Activated CD8-positive, alpha-beta memory T cell treated with anti-CD3 and anti-CD28 coated beads, Interleukin-2, amount 50 U/mL, for 4 hours (primary cell): ENCODE measurements at places on chromosomes 16 and 17.

- DNase-seq = no peak
These were observed 5.2 kb upstream of the PKMYT1 start for GRCh38 chr16:2985462-2985861.

DNA sequence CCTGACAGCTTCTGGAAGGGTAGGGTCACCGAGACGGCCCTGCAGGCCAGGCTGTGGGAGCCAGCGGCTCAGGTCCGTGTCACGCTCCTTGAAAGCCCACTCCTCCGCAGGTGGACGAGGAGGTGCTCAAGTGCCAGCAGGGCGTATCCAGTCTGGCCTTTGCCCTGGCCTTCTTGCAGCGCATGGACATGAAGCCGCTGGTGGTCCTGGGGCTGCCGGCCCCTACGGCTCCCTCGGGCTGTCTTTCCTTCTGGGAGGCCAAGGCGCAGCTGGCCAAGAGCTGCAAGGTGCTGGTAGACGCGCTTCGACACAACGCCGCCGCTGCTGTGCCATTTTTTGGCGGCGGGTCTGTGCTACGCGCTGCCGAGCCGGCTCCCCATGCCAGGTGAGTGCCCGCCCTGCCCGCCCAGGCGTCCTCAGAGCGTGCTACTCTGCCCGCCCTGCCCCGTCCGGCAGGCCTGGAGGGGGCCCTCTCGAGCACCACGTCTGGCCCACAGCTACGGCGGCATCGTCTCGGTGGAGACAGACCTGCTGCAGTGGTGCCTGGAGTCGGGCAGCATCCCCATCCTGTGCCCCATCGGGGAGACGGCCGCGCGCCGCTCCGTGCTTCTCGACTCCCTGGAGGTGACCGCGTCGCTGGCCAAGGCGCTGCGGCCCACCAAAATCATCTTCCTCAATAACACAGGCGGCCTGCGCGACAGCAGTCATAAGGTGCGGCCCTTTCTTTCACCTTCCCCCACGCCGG, 1.3 kb downstream of the NAGS start:
- peak; percentile 36 for DNase-seq

- DNase-seq = no peak
These were observed 120.9 kb upstream of the CDC42EP4 start for GRCh38 chr17:73432624-73433190.

DNA sequence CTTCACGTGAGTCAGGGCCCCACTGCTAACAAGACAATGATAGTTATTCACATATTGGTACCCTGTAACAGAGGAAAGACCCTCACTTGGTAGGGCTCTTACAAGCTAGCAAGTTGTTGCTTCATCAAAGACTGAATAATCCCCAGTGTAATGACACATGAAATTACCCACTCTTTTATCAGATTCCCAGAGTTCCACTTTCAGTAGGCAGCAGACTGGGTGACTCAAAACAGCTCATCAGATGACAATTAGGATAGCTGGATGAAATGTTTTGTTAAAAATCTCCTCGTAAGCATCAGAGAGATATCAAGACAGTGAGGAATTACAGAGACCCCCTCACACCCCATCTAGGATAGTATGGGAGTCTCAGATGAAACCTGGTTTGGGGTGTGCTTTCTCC, 6.8 kb upstream of the OR1E2 start:
- DNase-seq = no peak

GRCh38 chr17:57050306-57050705, 34.7 kb upstream of the AKAP1 start:
- DNase-seq = no peak

GRCh38 chr17:79205688-79206205, 131.1 kb downstream of the ENGASE start:
- no peak for DNase-seq

DNA sequence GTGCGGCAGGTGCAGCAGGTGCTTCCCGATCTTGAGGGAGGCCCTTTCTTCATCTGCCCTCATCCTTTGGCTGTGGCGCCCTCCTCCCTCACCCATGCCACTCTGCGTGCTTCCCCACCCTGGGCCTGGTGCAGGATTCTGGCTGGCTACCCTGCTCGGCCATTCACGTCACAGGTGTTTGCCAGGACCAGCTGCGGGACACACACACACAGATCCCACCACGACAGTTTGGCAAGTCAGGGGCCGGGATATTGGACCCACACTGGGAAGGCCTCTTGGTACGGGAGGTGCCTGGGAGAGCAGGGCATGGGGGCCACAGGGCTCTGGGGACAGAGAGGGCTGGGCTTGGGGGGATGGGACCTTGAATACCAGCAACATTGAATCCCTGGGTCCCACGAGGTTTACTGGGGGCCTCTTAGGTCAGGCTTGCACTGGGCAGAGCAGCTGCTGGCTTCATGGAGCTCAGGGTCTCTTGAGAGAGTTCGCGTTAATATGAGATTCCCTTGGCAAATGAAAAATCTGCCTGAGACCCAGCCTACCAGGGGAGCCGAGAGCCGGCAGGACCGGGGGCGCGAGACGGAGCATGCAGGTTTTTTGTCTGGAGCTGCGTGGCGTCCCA, 15.1 kb downstream of the ADCY7 start:
- DNase-seq = no peak

DNA sequence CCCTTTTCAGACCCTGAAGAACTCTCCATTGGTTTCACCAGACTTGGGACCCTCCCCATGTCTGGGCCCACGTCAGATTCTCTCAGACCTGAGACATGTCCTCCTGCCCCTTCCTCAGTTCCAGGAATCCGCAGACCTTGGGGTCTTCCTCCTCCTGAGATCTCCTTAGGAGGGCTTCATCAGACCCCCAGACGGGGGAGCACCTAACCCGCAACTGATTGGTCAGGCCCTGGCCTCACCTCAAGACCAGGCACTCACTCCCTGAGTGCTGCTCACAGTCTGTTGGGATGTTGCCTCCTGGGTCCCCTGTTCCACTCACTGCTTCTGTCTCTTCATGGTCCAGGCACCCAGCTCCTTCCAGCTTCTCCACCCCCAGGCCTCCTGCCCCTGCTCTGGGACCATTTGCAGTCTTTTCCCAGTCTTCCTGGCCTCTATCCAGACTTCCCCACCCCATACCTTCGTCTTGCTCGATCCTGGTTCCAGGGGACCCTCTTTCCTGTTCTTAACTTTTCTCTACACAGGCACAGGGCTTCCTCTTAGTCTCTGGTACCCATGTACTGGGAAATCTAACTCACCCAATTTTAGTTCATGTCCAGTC, 1.2 kb downstream of the GID4 start:
- DNase-seq = no peak

DNA sequence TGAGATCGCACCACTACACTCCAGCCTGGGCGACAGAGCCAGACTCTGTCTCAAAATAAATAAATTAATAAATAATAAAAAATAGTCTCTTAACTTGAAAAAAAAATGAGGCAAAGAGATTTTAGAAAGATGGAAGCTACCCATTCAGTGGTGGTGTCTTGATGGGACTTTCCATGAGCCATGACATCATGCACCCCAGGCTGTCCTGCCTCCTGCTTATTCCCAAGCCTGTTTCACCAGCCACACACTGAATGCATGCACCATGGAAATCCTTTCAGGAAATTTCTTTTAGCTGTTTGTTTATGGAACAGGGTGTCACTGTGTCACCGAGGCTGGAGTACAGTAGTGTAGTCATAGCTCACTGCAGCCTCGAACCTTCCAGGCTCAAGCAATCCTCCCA, 8.9 kb upstream of the DLX3 start:
- no peak for DNase-seq

DNA sequence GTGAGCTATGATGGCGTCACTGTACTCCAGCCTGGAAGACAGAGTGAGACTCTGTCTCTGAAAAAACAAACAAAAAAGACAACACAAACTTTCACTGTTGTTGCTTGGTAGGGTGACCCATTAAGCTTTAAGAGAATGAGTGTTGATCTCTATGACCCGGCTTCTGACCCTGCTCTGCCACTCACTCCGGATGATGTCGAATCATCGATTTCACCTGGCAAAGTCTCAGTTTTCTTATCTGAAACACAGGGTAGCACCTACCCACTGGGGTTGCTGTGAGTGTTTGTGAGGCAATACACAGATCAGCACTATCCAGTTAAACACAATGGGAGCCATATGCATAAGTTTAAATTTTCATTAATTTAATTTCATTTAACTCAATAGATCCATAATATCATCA, 20.6 kb upstream of the IRF8 start:
- no peak for DNase-seq

GRCh38 chr16:71351558-71351901, 7.0 kb upstream of the CALB2 start:
- no peak for DNase-seq

GRCh38 chr17:44363613-44364159, at the start of gene FAM171A2:
FAM171A2 (minus strand) TSS chr17:44363853; CDS start chr17:44363714, 139 bp downstream.
- DNase-seq = peak; percentile 71

GRCh38 chr17:61352781-61353491, 46.7 kb upstream of the TBX2 start:
- DNase-seq = no peak

DNA sequence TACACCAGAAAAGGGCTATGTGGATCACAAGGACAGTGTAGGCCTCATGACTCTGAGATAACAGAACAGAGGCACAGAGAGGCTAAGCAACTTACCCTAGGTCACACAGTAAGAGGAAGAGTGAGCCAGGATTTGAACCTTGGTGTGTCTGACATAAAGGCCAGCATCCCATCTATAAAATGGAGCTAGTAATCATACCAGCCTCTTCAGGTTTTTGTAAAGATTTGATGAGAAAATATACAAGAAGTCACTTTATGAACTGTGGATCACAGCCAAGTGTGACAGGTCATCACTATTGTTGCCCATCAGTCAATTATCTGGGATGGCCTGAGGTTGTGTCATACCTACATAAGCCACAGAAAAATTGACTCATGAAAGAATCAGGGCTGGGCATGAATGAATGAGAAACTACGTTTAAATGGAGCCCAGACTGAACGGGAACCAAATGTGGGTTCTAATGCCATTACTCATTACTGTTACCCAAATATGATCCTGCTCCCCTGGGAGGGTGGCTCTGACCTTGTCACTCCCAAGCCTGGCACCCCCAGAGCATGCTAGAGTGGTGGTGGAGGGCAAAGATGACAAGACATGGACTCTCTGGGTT, 21.0 kb downstream of the FBXO39 start:
- no peak for DNase-seq

DNA sequence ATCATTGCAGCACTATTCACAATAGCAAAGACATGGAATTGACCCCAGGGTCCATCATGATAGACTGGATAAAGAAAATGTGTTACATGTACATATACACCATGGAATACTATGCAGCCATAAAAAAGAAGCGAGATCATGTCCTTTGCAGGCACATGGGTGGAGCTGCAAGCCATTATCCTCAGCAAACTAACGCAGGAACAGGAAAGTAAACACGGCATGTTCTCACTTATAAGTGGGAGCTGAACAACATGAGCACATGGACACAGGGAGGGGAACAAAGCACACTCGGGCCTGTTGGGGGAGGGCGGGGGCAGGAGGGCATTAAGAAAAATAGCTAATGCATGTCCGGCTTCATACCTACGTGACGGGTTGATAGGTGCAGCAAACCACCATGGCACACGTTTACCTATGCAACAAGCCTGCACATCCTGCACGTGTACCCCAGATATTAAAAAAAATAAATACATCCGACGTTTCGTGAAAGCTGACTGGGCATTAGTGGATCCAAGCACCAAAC, 28.9 kb downstream of the ZNF778 start:
- DNase-seq = no peak

DNA sequence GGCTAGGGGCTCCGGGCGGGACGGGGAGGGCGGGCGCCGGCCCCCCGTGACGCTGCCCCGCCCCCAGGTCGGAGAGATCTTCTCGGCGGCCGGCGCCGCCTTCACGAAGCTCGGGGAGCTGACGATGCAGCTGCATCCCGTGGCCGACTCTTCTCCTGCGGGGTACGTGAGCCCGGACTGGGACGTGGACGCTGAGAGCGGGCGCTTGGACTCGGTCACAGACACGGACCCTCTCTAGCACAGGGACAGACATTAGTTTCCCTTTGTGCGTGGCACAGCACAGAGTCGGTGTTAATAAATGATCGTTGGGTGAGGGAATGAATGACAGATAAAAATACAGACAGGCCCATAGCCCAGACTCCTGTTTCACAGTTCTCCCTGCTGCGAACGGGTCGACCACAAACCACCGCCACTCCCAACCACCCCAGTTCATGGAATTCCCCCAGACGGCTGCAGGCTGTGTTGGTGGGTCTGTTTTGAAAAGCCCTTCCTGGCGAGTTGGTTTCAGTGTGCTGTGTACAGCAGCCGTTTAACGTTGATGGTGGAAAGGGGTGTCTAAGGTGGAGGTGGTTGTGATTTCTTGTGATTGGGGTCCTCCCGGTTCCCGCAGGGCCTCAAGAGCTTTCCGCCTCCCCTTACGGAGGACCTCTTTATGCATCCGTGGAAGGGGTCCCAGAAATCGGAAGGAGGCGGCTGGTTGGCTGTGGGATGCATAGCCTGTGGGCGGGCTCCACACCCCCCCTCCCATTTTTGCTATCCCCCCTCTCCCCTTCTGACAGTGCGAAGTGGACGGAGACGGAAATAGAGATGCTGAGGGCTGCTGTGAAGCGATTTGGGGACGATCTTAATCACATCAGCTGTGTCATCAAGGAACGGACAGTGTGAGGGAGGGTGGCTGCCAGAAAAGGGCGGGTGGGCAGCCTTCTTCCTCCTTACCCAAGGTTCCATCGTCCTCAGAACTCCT, 2.9 kb downstream of the RNASEK start:
- peak; percentile 72 for DNase-seq

GRCh38 chr16:66603537-66604375, 748 bp upstream of the CMTM3 start:
- peak; percentile 57 for DNase-seq

DNA sequence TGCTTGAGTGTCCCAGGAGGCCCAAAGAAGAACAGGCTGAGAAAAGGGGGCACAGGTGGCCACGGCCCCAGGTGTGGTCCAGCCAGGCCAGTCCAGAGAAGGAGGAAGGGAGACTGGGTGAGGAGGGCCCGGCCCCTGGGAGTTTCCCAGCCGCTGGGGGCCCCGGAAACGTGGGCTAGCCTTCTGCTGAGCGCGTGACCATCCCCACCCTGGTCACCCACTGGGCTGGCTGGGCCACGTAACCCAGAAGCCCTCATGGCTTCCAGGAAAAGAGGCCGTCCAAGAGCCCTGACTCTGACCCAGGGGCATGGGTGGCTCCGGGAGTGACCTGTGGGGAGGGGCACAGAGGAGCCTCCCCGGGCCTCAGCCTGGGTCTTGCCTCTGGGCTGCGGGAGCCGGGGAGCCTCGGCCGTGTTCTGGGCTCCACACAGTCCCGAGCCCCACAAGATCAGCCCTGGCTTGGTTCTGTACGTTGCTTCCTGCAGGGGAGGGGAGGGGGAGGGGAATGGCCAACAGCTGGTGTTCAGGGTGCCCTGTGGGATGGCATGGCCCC, 29.8 kb upstream of the ACSF3 start:
- DNase-seq = no peak

GRCh38 chr17:42274253-42274542, 2.0 kb downstream of the STAT5B start:
- DNase-seq = no peak
